ENCODE measurements at places on chromosomes 1 and 21. TPM values are rescaled to one million over a fixed set of nuclear protein-coding genes. Genes with fewer than 3 reads are reported as not detected.

GRCh38 chr1:8461351-8462110 is 143.6 kb downstream of the SLC45A1 start:
- no peak for DNase-seq

DNA sequence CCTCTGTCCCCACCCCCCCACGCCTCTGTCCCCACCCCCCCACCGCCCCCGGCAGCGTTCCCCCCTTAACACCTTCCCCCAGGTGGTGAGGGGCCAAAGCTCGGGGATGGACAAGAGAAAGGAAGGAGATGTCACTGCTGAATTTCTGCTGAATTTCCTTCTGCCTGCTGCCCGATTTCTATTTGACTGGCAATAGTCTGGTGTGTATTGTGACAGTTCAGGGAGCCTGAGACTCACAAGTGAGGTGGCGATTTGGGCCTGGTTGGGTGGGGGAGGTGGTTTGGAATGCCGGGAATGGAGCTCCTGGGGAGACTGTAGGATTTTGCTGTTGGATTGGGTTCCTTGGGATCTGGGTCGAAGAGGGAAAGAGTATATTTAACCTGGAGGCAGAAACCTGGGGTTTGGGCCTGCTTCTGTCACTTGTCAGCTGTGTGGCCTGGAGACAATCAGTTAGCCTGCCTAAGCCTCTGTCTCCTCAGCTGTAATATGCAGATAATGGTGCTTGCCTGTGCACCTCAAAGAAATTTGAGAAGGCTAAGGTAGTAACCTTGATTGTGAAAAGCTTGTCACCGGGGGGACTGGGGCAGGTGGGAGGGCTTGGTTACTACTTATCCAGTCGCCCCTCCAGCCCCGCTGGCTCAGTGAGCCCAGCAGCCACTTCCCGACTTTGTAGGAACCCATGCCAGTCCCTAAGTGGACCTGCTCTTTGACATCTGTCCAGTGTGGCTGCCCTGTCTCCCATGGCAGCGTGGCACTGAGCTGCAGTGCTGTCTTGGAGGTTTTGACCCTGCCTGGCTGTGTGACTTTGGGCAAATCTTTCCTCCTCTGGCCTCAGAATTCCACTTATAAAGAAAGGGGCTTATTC is 7.7 kb upstream of the LMNA start:
- peak; percentile 89 for DNase-seq

DNA sequence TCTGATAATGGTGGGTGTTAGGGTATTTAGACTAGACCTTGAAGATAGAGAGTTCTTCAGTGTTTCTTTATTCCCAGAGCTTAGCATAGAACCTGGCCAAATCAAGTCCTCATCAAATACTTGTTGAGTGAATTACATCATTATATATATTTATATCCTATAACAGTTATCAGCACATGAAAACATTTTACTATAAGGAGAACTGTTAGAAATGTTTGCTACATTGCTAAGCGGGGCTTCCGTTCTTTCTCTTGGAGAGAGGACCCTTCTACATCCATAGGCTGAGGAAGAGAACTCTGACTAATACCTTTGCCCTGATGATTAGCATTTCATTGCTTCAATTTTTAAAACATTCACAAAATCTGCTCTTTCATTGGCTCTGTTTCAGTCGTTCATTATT is 66.5 kb upstream of the NBL1 start:
- no peak for DNase-seq

- no peak for DNase-seq
Observed at GRCh38 chr1:210302501-210302900, 26.2 kb upstream of the HHAT start.

DNA sequence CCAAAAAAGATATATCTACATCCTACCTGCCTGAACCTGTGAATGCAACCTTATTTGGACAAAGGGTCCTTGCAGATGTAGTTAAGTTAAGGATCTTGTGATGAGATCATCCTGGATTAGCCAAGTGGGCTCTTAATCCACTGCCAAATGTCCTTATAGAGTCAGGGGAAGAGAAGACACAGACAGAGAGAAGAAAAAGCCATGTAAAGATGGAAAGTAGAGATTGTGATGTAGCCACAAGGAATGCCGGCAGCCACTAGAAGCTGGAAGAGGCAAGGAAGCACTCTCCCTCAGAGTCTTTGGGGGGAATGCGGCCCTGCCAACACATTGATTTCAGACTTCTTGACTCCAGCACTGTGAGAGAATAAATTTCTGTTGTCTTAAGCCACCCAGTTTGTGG is 16.2 kb downstream of the HSD11B1 start:
- DNase-seq: no peak

GRCh38 chr1:155324717-155325602 is 4.3 kb downstream of the RUSC1 start:
- peak; percentile 95 for DNase-seq

- no peak for DNase-seq
Observed at GRCh38 chr1:193458628-193459027, 272.2 kb upstream of the B3GALT2 start.

DNA sequence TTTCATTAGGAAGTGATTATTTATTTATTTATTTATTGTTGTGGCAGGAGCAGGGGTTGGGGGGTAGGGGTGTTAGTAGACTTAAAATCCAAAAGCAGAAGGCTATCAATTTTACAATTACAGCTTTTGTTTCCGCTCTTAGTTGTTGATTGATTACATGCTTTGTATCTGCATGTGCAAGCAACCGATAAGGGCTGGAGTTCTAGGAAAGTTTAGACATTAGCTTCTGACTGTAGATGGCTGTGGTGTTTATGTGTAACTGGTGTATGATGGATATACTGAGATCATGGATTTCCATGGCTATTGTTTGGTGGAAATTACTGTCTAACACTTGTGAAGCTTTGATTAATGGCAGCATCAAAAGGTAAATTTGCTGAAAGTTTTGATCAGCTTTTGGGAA is 2.8 kb downstream of the ST6GALNAC5 start:
- DNase-seq: no peak

- peak; percentile 89 for DNase-seq
Observed at GRCh38 chr1:36464605-36465393, 615 bp upstream of the MRPS15 start.

- no peak for DNase-seq
Observed at GRCh38 chr1:30912224-30912623, 3.7 kb upstream of the SDC3 start.

GRCh38 chr1:61922950-61923480 is 180.7 kb downstream of the PATJ start:
- no peak for DNase-seq

GRCh38 chr1:6093071-6093470 is 47.4 kb downstream of the KCNAB2 start:
- DNase-seq: no peak

GRCh38 chr1:91725989-91726721 is 159.8 kb downstream of the TGFBR3 start:
- no peak for DNase-seq

- no peak for DNase-seq
Observed at GRCh38 chr1:39613250-39613649, 26.2 kb downstream of the HEYL start.

DNA sequence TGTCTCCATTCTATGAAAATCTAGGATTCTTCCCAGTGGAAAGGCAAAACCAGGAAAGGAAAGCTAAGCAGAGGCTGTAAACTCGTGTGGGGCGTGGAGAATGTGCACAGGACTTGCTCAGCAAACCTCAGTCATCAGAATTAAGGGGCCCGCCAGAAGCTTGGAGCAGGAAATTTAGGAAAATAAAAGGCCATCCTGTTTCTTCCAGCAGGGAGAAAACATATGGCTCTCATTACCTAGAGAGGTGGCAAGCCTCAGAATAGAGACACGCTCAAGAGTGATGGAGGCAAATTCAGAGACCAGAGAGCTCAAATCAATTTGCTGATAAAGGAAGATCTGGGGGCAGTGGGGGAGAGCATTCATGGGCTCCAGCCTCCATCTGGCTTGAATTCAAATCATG is 151.9 kb upstream of the KLHDC7A start:
- no peak for DNase-seq

DNA sequence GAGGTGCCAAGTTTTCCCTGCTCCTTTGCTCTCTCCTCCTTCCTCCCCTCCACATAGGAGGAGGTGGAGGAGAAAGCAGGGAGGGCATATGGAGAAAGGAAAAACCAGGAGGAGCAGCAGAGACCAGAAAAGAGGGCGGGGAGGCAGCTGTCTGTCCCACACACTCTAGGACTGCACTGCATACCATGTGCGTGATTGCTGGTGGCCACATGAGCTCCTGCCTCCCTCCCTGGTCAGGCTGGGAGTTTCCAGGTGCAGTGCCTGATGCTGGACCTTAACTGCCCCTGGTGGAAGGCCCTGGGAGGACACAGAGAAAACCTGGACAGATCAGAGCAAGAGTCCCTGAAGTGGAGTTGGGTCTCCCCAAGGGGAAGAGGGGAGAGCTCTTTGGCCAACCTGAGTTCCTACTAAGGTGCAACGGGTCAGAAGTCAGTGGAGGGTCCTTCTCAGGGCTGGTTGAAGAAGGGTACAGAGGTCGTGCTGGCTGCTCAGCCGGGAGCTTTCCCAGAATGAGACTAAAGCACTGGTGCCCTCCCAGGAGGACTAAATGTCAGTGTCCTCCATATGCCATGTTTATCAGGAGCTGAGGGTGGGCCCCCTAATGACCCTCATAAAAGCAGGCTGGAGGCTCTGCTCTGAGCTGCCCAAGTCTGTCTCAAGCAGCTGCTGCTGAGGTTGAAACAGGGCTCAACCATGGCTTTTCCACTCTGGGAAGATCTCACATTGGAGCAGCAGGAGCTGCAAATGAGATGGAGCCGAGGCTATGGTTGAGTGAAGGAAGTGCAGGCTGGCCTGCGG is 3.5 kb upstream of the LGR6 start:
- no peak for DNase-seq

GRCh38 chr1:177629526-177629925 is 340.3 kb downstream of the SEC16B start:
- DNase-seq: no peak

DNA sequence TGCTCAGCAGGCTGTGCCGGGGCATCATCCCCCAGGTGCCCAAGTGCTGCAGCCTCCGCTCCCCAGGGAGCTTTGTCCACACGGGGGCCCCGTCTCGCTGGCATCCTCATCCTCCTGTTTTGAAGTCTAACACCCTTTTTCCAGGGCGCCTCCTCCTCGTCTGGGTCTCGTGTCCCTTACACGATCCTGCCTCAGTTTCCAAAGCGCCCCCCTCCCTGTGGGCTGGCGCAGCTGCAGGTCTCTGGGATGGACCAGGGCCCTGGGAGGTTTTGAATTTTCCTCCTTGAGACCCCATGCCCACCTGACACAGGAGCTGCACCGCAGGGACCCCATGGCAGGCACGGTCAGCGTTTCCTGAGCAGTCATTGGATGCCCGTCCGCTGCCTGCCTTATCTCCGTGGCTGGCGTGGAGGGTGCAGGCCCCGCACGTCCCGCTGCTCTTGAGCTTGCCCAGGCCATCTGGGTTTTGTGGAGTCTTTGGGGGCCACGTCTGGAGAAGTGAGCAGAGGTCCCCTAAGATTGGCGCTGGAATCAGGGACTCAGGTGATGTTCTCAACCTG is 37.4 kb upstream of the DIP2A start:
- DNase-seq: no peak

GRCh38 chr1:53700776-53701175 is 38.2 kb downstream of the GLIS1 start:
- no peak for DNase-seq

DNA sequence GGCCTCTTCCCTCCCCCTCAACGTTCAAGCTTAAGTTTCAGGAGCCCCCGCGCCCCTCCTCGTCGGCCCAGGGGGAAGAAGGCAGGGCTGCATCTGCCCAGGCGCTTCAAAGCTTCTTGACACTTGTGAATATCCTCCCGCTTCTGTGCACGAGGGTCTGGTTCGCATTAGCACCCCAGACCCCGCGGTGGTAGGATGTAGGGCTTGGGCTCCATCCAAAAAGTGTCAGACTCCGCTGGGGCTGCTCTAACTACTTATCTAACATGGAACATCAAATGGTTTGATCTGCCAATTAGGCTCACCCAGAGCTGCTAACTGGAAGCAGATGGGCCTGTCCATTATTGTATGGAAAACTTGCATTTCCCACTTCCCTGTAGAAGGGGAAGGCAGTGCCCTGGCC is 28.9 kb downstream of the TAS1R2 start:
- no peak for DNase-seq

DNA sequence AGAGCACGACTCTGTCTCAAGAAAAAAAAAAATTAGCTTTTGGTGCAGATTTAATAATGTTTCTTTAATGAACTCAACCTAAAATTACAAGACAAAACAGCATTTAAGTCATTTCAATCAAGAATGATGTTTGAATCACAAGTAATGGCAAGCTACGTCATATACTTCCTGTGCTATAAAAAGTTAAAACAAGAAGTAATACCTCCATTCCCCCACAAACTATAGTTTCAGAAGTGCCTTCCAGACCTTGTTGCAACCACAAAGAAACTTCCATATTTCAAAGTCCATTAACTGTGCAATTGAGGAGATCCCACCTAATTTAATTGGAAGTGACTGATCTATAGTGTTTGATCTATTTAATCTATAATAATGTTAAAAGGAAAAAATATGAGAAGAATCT is 15.1 kb downstream of the NRDC start:
- DNase-seq: no peak

DNA sequence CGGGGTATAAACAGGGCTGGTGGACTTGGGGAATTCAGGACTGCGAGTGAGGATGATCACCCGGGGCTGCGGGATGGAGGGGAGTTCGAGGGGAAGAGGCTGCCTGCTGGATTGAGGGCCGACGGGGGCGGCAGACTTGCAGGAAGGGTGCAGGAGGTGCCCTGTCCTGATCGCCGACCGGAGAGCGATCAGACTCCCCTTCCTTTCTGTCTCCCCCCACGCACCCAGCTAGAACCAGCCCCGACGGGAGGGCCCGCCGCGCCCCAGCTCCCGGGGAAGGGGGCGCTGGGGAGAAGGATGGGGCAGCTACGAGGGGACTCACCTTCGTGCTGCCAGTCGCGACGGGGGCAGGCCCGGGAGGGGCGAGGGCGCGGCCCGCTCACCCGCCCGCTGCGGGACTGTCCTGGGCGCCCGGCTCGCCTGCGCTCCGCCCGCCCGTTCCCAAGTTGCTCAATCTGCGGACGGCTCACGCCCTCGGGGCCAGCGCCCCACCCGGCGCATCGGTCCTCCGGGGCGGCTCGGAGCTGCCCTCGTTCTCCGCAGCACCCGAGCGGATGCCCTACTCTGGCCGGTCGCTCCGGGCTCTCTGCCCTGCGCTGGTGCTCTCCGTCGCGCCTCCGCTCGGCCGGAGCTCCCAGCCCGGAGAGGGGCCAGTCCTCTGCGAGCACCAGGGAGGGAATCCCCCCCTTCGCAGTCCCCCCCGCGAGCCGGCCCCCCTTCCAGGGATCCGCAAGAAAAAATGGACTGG is at the start of gene RSPO1:
TSS of gene RSPO1 (minus strand) at position 649 of the 748 bp plus-strand sequence. CDS start 5,231 bp downstream, outside the sequence.
- peak; percentile 94 for DNase-seq

KIAA1614 gene
- 1.1 TPM for total RNA-seq

ATP6V1G3 gene
- total RNA-seq: not detected

MCOLN3 gene
- total RNA-seq: 1.5 TPM

CLCNKA gene
- total RNA-seq: 0.10 TPM

KRTAP11-1 gene
- total RNA-seq: not detected

KPRP gene
- not detected for total RNA-seq

SPRR2B gene
- not detected for total RNA-seq

AVPR1B gene
- total RNA-seq: not detected

NPPB gene
- total RNA-seq: 1.5 TPM

Measured in H7 (cell line).